Activated CD8-positive, alpha-beta T cell treated with anti-CD3 and anti-CD28 coated beads, Interleukin-2, amount 10 ng/mL, durations not matched to agents 7 days and 5 days (primary cell): ENCODE measurements at places on chromosomes 7 and 10. TPM values are rescaled to one million over a fixed set of nuclear protein-coding genes. Genes with fewer than 3 reads are reported as not detected.

DNA sequence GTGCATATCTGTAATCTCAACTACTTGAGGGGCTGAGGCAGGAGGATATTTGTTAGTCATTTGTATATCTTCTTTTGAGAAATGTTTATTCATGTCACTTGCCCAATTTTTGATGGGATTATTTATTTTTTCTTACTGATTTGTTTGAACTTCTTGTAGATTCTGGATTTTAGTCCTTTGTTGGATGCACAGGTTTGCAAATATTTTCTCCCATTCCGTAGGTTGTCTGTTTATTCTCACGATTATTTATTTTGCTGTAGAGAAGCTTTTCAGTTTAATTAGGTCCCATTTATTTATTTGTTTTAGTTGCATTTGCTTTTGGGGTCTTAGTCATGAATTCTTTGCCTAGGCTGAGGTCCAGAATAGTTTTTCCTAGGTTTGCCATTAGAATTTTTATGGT, 44.1 kb upstream of the OSBPL3 start:
- DNase-seq = no peak

The DPYSL4 gene
- total RNA-seq = 2.2 TPM

The GRID2IP gene
- total RNA-seq = 0.21 TPM

The CPN1 gene
- not detected for total RNA-seq

The TWIST1 gene
- total RNA-seq = not detected

The HSPA12A gene
- total RNA-seq = not detected

- no peak for DNase-seq
These were observed 3.0 kb downstream of the NOD1 start for GRCh38 chr7:30475580-30475979.

DNA sequence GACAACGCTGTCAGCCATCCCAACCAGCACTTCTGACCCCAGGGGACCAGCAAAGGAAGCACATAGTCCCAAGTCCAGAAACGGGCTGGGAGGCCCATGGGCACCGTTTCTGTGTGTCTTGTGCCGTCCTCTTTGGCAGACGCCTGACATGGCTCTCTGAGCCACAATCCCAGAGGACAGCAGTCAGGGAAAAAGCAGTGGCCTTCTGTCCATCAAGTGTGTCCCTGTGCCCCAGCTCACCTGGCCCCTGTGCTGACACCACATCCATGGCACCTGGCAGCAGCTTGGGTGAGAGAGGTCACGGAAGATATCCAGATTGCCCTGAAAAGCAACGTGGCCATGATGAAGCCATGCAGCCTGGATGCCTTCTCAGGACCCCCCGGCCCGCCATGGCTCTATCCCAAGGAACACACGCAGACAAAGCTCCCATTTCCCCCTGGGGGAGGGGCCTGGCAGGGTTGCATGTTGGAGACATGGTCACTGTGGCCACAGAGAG, 38.1 kb upstream of the ANTXRL start:
- peak; percentile 16 for DNase-seq

GRCh38 chr10:48363617-48364355, 57.3 kb downstream of the MAPK8 start:
- peak; percentile 59 for DNase-seq

The ACTL6B gene
- not detected for total RNA-seq

DNA sequence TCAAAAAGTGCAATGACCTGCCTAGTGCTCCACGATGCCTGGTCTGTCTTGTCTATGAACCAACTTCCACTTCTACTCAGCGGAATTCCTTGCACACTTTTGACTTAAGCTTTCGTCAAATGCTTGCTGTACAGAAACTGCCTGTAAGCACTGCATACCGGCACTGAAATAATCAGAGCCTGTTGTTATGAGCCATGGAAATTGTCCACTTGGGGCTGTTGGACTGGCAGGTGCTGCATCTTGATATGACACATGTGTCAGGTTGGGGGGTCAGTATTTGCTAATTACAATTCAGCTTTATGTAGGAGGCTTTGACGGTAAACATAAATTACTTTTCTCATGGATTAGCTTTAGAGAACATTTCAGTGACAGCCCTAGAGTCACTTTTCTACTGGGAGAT, 32.0 kb upstream of the KLF6 start:
- DNase-seq = peak; percentile 11

DNA sequence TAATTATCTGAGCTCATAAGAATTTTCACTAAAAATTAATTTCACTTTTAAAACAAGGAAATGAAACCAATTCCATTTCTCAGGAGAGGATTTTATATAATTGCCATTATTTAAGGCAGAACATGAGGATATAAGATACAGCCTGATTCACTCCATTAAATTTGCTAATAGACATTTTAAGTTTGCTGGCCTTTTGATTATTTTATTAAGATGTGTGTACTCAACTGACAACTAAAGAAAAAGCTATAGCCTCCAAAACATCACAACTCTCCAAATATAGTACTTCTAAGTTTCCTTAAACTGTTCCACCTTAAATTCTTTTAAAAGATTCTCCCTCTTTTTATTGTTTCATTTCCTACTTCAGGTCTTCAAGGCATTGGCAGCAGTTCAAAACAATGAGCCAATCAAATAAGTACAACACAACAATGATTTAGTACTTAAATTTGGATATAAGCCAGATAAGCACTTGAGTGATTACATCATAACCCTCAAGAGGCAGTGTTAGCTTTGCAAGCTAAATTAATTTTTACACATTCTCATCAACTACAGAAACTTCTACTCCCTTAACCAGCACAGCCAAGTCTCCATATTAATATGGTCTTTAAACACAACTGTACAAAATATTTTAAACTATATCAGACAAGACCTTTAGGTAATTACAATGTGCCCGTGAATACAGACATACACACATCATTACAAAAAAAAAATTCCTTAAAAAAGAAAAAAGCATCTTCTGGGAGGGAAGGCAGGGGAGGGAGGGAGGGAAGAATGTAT, 121.8 kb downstream of the KMT2C start:
- no peak for DNase-seq

- DNase-seq = no peak
These were observed 85.8 kb downstream of the GSAP start for GRCh38 chr7:77330169-77330882.

GRCh38 chr10:6035101-6035834, 26.9 kb downstream of the IL2RA start:
- DNase-seq = peak; percentile 18

DNA sequence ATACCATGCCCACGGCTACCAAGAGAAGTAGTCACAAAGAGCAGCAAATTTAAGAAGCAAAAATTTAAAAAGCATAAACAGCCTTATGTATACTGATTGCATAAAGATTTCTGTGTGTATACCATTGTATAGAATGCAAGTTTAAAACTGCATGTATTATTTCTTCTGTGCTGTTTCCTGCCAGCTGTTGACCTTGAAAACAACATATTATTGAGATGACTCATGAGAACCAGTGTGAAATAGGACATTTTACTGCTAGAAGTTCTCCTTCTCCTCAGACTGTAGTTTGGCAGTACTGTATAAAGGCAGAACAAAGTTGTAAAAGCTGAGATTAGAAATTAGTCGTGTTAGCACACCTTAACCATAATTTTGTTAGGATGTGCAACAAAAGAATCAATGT, 42.3 kb upstream of the SGCE start:
- no peak for DNase-seq

The MICU1 gene
- total RNA-seq = 26.9 TPM

- no peak for DNase-seq
These were observed 31.7 kb downstream of the AP5Z1 start for GRCh38 chr7:4806983-4807597.

- DNase-seq = no peak
These were observed 771.6 kb upstream of the COBL start for GRCh38 chr7:52088008-52088901.

- no peak for DNase-seq
These were observed 28.0 kb downstream of the ITPRIP start for GRCh38 chr10:104309980-104310978.

GRCh38 chr10:111648046-111648445, 535.5 kb downstream of the GPAM start:
- no peak for DNase-seq

GRCh38 chr7:1679326-1679965, 9.4 kb downstream of the ELFN1 start:
- DNase-seq = no peak

The ZNF487 gene
- 5.2 TPM for total RNA-seq

DNA sequence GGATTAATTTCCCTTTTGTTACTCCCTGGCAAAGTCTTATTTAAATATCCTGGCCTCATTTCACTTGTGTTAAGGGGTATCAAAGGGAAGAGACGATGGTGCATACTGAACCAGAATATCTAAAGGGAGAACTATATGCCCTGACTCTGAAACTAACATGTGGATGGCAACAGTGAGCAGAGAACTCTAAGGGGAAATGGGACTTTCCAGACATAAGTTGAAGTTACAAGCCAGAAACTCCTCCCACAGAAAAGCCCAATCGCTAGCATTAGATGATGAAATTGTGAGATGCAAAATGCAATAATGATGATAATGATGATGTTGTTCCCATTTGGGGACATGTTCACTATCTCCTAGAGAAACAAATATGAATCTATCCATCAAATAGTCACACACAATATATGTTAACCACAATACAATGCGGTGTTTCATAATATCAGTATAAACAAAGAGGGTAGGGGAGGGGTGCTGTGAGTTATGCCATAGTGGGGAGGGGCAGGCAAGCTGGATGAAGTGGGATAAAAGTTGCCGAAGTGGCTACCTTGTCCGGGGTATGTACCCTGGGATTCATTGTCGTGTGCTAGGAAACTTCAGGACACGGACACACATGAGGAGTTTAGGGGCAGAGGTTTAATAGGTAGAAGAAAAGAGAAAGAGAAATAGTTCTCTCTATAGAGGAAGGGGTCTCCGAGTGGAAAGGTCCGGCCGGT, 37.1 kb downstream of the TMEM229A start:
- DNase-seq = no peak

DNA sequence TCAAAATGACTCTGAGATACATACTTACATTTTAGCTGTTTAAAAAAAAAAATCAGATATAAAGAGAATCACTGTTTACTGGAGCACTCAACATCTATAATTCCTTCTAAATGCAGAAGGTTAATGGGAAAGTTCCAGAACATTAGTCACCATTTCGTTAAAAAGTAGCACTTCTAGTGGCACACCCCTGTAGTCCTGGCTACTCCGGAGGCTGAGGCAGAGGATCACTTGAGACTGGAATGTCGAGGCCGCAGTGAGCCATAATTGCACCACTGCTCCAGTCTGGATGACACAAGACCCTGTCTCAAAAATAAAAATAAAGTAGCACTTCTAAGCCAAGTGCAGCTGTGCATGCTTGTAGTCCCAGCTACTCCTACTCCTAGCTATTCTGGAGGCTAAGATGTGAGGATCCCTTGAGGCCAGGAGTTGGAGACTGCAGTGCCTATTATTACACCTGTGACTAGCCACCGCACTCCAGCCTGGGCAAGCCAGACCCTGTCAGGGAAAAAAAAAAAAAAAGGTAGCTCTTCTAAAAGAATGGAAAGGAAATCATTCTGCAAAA, 2.2 kb downstream of the FGFBP3 start:
- no peak for DNase-seq

DNA sequence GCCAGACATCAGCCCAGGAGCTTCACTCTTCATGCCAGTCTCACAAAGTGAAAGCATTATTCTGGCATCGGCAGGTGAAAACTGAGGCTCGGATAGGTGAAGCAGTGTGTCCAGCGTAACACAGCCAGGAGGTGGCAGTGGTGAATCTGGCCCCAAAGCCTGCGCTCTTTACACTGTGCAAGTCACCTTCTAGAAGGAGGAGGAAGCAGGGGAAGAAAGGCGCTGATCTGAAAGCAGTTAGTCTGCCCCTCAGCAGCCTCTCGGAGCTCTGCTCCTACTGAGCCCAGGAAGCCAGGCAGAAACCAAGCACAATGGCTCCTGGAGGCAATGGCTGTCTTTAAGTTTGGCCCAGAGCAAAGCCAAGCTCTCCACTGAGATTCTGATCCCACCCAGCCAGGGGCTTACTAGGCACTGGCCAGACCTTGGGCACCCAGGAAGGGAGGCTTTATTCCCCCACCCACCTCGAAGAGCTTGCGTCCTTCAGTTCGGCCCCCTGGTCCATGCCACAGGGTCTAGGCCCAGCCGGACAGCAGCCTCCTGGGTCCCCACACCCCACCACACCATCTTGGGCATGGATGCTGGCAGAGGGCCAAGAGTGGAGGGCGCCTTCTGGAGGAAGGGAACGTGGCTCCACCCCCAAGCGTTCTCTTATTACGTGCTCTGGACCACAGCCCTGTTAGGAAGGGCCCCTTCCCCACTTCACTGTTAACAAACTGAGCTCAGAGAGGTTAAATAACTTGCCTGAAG, 104.5 kb downstream of the GRID1 start:
- peak; percentile 30 for DNase-seq

- peak; percentile 87 for DNase-seq
These were observed 97.9 kb upstream of the IKZF1 start for GRCh38 chr7:50206453-50207250.

GRCh38 chr7:57449904-57450303, at the start of gene ZNF716:
TSS of gene ZNF716 (plus strand) at chr7:57450177. CDS start at chr7:57450289, 112 bp downstream.
- no peak for DNase-seq

The AGBL3 gene
- 2.2 TPM for total RNA-seq

The MSS51 gene
- 2.9 TPM for total RNA-seq

DNA sequence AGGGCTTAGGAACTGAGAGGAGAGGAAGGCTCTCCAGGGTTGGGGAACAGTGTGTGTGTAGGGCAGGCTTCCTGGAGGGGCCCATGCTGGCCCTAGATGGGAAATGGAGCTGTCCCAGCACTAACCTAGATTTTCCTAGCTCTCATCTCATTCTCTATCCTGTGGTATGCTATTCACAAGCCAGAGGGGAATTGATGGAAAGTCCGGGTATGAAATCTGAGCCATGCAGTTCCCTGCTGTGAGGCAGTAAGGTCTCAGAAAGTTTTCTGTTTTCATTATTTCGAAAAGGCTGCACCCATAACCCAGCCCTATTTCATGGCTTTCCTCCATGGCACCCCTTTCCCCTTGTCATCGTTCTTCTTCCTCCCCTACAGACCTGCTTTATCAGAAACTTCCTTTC, 220.3 kb downstream of the RPS24 start:
- DNase-seq = no peak

The RARRES2 gene
- total RNA-seq = not detected
